Activated CD8-positive, alpha-beta memory T cell treated with anti-CD3 and anti-CD28 coated beads, Interleukin-2, amount 10 ng/mL, durations not matched to agents 7 days and 5 days (primary cell): ENCODE measurements at places on chromosomes 4 and X. TPM values are rescaled to one million over a fixed set of nuclear protein-coding genes. Genes with fewer than 3 reads are reported as not detected.

DNA sequence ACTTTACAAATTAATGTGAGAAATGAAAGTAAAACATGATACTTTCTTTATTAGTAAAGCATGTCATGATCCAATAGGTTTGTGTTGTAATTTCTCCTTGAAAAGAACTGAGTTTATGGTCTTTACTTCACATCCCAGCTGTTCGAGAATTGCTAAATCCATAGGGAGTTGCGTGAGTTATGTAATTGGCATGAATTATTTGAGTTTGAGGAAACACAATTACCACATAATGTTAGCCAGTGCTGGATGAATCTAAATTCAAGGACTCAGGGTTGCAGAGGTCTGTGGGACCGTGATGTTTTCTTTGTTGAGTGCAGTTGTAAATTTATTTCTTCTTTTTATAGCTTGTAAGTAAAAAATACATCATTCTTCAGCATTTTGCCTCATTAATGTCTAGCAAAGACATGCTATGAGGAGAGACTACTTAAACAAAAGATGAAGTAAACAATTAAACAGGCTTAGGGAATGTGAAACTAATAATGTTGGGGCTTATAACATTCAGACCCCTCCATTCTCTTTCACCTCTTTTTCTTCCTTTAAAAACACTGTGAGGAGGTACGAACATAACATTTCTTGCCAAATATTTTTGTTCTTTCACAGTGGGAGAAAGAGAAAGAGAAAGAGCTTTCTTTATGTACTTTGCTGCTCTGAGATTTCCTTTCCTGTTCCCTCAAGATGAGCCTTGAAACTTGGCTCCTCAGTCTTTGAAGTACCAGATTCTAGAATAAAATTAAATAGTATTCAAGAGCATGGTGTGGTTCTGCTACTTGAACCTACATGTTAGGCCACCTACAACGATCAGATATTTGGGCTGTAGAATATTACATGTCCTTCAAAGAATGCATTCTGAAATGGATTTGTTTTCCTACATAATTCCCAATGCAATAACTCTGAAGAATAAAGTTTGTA is 159.6 kb upstream of the ANK2 start:
- no peaks in the 10 kb centered on the region for H3K4me1 ChIP-seq
- H3K4me3 ChIP-seq, result no peak overlapping the region
- no peak overlapping the region for H3K27ac ChIP-seq
- H3K36me3 ChIP-seq, result no peaks in the 10 kb centered on the region

DNA sequence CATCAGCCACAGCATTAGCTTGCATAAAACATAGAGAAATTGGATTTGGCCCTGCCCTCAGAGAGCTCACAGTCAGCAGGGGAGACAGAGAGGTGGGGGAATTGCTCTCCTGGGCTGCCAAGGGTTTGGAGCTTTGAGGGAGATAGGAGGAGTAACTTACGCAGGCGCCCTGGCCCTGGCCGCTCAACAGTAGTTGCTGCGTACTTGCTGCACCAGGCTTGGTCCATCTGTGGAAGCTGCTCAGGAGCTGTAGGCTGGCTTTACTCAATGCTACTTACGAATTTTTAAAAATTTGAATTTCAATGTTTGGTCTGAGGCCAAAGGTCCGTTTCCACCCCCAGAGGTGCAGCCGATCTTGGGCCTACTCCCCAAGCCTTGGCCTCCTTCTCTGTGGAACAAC is 83.3 kb downstream of the CPZ start:
- DNase-seq, result no peak
- no peak overlapping the region for H3K4me3 ChIP-seq
- no peaks in the 10 kb centered on the region for H3K4me1 ChIP-seq
- H3K36me3 ChIP-seq, result no peaks in the 10 kb centered on the region

The CD38 gene
- total RNA-seq, result 179 TPM

The OPHN1 gene
- total RNA-seq, result 0.09 TPM

The GLUD2 gene
- 0.80 TPM for total RNA-seq

- H3K36me3 ChIP-seq, result no peaks in the 10 kb centered on the region
- no peak for DNase-seq
- H3K4me1 ChIP-seq, result no peaks in the 10 kb centered on the region
- no peak overlapping the region for H3K27ac ChIP-seq
These were observed 270.3 kb upstream of the HS3ST1 start for GRCh38 chr4:11698846-11699590.

The ASB11 gene
- total RNA-seq, result not detected

DNA sequence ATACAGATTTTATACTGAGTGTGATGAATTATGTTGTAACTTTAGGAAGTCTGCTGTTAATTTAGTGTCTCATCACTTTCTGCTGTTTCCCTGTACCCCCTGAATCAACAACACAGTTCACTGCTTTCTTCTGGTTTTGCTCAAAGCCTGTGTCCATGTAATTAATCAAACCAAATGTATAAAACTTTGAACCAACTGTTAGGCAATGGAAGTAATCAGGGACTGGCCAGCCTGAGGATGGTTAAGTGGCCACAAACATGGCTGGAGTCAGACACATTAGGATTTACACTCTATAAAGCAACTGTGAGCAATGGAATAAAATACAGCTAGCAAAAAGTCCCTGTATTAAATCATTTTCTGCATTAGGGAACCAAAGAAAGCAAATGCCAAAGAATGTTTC is 42.6 kb downstream of the CXCL1 start:
- no peaks in the 10 kb centered on the region for H3K36me3 ChIP-seq
- no peaks in the 10 kb centered on the region for H3K27me3 ChIP-seq
- DNase-seq, result no peak
- H3K27ac ChIP-seq, result no peak overlapping the region
- no peaks in the 10 kb centered on the region for H3K4me1 ChIP-seq

The CXorf58 gene
- not detected for total RNA-seq

DNA sequence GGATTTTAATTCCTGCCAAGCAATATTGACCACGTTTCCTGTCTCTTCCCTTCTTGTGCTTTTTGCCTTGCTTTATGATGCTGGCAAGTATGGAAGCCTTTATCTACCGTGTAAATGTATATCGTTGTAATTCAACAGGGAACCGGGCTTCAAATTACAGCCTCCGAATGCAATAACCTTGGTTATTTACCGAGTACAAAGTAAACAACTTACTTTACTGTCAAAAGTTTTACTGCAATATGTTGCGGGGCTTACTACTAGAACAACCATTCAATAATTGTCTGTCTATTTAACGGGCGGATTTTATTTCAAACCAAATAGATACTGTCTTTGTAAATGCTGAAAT is 73.1 kb downstream of the PALLD start:
- H3K27ac ChIP-seq, result no peak overlapping the region
- no peaks in the 10 kb centered on the region for H3K36me3 ChIP-seq
- peaks cover 4% of the 10 kb centered on the region for H3K4me1 ChIP-seq
- no peak for DNase-seq
- no peak overlapping the region for H3K4me3 ChIP-seq

The FAM156A gene
- total RNA-seq, result 22.6 TPM

DNA sequence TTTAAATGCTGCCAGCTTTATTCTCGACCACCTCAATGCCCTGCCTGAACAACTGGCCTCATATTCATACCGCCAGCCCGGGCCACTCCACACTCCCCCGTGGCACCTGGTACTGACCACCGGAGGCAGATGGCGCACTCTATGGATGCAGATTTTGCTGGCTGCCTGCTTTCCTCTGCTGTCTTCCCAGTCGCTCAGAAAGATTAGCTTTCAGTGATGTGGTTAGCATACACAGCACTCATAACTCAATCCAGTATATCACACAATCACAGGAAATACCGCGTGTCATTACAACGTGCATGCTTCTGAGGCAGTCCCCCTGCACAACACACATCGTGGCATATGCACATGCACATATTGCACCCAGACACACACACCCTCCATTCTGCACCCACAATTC is 147.2 kb upstream of the BCOR start:
- peaks cover 9% of the 10 kb centered on the region for H3K27me3 ChIP-seq
- no peak overlapping the region for H3K27ac ChIP-seq
- H3K36me3 ChIP-seq, result no peaks in the 10 kb centered on the region
- DNase-seq, result no peak
- no peak overlapping the region for H3K4me3 ChIP-seq
- H3K4me1 ChIP-seq, result peaks cover 21% of the 10 kb centered on the region

DNA sequence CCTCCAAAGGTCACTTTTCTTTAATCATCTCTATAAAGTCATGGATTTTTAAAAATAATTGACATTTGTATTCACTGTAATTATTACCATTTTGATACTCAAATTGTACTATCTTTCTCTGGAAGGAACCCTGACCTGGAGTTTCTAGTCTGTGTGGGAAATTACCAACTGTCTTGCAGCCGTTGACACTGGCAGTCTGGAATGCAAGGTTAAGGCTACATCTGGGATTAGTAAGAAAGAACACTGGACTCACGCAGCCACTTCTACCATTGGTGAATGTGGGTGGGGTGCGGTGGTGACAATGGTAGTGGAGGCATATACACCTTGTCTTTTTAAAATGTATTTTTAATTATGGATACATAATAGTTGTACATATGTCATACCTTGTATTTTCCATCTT is 40.9 kb downstream of the EGF start:
- H3K4me1 ChIP-seq, result no peaks in the 10 kb centered on the region
- no peaks in the 10 kb centered on the region for H3K36me3 ChIP-seq
- H3K27ac ChIP-seq, result no peak overlapping the region
- H3K27me3 ChIP-seq, result peaks cover 4% of the 10 kb centered on the region
- H3K4me3 ChIP-seq, result no peak overlapping the region

The TEX13D gene
- not detected for total RNA-seq

The CXCL5 gene
- not detected for total RNA-seq

DNA sequence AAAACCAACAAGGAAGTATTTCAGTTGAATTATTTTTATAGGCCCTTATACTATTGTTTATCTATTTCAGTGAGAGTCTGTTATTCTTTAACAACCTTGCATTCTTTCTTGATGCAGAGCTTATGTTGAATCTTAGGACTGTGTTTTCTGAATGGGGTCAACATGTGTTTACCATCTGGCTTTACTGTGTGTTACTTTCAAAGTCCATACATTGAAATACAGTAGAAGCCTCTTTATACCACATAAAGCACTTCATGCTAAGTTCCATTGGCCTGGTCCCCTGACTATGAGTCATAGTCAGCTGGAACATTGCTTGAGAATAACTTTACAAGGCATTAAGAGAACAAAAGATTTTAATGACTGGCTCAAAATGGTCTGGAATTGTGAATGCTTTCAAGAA is 152.6 kb downstream of the GASK1B start:
- H3K36me3 ChIP-seq, result no peaks in the 10 kb centered on the region
- H3K27me3 ChIP-seq, result no peaks in the 10 kb centered on the region
- no peaks in the 10 kb centered on the region for H3K4me1 ChIP-seq
- no peak overlapping the region for H3K27ac ChIP-seq

DNA sequence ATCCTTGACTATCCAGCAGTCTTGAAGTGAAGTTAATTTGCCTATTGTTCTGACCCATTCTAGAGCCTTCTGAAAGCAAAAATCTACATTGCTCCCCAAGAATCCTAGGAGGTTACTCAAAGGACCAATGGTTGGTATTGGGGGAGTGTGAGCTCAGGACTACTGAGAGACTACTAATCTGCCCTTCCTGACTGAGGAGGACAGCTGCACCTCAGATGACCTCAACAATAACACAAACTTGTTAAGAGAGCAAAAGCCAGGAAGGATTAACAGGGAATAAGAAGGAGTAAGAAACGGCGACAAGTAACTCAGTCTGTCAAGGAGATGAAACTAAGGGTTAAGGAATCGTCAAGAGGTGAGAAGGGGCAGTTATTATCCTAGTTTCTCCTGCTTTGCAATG is 43.4 kb downstream of the IDS start:
- H3K27ac ChIP-seq, result no peak overlapping the region
- H3K27me3 ChIP-seq, result peaks cover 27% of the 10 kb centered on the region
- H3K4me3 ChIP-seq, result no peak overlapping the region

The DDX60 gene
- 90.5 TPM for total RNA-seq

The BMX gene
- not detected for total RNA-seq

The TMEM47 gene
- not detected for total RNA-seq

DNA sequence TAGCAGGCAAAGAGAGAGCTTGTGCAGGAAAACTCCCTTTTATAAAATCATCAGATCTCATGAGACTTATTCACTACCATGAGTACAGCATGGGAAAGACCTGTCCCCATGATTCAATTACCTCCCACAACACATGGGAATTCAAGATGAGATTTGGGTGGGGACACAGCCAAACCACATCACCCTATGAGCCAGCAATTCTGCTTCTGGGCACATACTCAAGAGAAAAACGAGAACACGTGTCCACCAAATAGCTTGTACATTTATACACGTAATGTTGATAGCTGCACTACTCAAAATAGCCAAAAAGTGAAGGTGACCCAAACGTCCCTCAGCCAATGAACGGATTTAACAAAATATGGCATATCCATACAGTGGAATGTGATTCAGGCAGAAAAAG is 94.5 kb upstream of the DHRSX start:
- no peak for DNase-seq
- peaks cover 19% of the 10 kb centered on the region for H3K36me3 ChIP-seq
- no peaks in the 10 kb centered on the region for H3K27me3 ChIP-seq
- H3K27ac ChIP-seq, result no peak overlapping the region
- peaks cover 14% of the 10 kb centered on the region for H3K4me1 ChIP-seq
- no peak overlapping the region for H3K4me3 ChIP-seq

The OTC gene
- total RNA-seq, result not detected

GRCh38 chr4:1768367-1769034 is 24.6 kb upstream of the FGFR3 start:
- peaks cover 2% of the 10 kb centered on the region for H3K4me1 ChIP-seq
- H3K4me3 ChIP-seq, result no peak overlapping the region
- no peak for DNase-seq
- H3K36me3 ChIP-seq, result no peaks in the 10 kb centered on the region

The LONRF3 gene
- 0.40 TPM for total RNA-seq

The PNMA3 gene
- total RNA-seq, result 1.0 TPM

- no peak overlapping the region for H3K4me3 ChIP-seq
- peaks cover 20% of the 10 kb centered on the region for H3K36me3 ChIP-seq
- no peaks in the 10 kb centered on the region for H3K27me3 ChIP-seq
- DNase-seq, result no peak
- peaks cover 33% of the 10 kb centered on the region for H3K4me1 ChIP-seq
These were observed 54.2 kb downstream of the SH3KBP1 start for GRCh38 chrX:19833034-19833677.

DNA sequence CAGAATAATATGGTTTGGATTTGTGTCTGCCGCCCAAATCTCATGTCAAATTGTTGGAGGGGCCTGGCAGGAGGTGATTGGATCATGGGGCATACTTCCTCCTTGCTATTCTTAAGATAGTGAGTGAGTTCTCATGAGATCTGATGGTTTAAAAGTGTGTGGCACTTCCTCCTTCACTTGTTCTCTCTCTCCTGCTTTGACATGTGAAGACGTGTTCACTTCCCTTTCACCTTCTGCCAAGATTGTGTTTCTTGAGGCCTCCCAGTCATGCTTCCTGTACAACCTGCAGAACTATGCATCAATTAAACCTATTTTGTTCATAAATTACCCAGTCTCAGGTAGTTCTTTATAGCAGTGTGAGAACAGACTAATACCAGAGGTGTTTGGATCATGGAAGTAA is 325.7 kb upstream of the GIMD1 start:
- H3K4me3 ChIP-seq, result no peak overlapping the region
- no peak overlapping the region for H3K27ac ChIP-seq

The YY2 gene
- total RNA-seq, result 1.7 TPM

The LPAR4 gene
- total RNA-seq, result 0.40 TPM

- no peak overlapping the region for H3K4me3 ChIP-seq
- H3K27ac ChIP-seq, result peak overlapping the region; percentile 86
- no peaks in the 10 kb centered on the region for H3K27me3 ChIP-seq
- DNase-seq, result no peak
- H3K36me3 ChIP-seq, result peaks cover 12% of the 10 kb centered on the region
These were observed 112.8 kb upstream of the MAP3K15 start for GRCh38 chrX:19628011-19628575.

The SLC35A2 gene
- total RNA-seq, result 13.0 TPM

GRCh38 chr4:34964613-34965012 is 1279.7 kb downstream of the ARAP2 start:
- no peaks in the 10 kb centered on the region for H3K27me3 ChIP-seq
- no peaks in the 10 kb centered on the region for H3K36me3 ChIP-seq
- no peaks in the 10 kb centered on the region for H3K4me1 ChIP-seq
